Mucosa of gallbladder (tissue), 1 donor: ENCODE measurements at places on chromosomes 16 and 17.

DNA sequence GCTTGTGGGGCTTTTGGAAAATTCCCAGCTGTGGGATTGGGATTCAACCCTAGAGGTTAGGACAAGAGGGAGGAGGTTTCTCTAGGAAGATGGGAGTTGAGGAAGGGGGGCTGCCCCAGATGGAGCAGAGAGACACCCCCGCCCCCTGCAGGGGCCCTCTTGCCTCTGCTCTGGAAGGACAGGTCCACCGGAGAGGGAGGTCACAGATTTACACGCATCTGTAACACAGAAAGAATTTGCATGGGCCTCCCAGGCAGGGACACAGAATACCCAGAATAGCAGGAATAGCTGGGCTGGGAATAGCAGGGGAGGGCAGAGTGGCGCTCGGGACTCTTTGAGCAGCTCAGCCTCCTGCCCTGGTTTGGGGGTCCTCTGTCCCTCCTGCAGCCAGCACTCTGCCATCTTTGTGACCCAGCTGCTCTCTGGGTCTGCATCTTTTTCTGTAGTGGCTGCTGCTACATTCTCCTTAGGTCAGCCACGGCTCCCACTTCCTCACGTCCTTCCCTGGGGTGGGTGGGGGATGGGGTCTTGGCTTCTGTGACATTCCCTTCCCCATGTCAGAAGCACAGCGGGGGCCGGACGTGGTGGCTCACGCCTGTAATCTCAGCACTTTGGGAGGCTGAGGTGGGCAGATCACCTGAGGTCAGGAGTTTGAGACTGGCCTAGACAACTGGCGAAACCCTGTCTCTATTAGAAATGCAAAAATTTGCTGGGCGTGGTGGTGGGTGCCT is 33.9 kb upstream of the PLLP start:
- no peak for DNase-seq

DNA sequence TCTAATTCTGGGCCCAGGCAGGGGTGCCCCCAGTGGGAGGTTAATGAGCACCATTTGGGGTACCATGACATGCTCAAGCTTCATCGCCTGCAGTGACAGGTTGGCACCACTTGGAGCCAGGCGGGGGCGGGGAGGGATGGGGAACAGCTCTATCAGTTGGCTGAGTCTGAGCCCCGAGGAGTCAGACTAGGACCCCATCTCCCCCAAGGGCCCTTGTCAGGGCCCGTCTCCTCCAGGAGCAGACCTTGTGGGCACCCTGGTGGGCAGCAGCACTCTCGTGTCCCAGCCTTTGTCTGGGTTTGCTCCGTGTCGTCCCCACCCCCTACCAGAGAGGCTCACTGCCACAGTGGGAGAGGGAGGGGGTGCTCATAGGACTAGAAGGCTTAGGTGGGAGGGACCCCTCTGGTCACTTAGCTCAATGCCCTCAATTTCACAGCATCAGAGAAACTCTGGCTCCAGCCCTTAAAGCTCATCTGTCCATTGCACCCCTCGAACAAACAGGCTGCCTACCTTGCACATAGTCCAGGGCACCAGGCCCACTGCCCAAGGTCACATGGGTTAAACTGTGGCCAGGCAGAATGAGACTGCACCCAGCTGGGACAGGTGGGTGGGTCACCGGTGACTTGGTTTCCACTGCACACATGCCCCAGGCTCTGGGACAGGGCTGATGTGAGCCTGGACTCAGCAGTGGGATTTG is 4.1 kb downstream of the PPP1R9B start:
- DNase-seq: no peak

DNA sequence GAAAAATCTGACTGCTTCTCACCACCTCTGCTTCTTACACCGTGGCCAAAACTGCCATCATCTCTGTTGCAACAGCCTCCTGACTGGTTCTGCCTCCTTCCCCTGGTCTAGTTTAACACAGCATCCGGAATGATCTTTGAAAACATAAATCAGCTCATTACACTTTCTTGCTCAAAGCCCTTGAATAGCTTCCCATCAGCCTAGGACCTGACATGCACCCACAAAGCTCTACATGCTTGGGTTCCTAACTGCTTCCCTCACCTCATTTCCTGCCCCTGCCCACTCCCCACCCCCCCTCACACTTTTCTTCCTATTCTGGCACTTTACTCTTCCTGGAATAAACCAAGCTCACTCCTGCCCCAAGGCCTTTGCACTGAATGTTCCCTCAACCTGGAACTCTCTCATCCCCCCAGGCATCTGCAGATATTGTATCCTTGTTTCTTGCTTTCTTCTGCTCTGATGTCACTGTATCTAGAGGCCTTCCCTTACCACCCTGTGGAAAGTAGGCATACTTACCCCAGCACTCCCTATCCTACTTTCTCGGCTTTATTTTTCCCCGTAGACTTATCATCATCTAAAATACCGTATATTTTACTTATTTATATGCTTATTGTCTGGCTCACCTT is 112.4 kb downstream of the FTO start:
- no peak for DNase-seq

DNA sequence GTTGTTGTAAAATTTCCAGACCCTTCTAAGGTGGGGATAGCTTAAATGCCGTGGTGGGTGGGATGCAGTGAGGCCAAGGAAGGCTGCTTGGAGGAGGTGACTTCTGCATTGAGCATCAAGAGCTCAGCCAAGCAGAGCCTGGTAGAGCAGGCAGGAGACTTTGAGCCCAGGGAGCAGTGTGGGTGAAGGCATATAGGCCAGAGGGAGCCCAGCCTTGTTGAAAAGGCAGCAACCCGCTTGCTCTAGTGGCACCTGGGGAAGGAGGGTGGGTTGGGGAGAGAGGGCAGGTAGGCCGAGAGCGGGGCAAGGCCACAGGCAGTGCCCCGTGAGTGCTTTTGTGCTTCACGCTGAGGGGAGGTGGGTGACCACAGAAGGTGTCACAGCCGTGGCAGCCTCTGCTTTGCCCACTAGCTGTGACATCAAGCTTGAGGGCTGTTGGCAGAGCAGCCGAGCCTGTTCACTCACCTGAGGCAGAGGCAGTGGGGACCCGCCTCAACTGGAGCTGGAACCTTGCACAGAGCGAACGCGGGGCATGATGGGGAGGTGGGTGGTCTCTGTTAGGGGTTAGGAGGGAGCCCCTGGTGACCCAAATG is 56.1 kb downstream of the IRF8 start:
- no peak for DNase-seq

DNA sequence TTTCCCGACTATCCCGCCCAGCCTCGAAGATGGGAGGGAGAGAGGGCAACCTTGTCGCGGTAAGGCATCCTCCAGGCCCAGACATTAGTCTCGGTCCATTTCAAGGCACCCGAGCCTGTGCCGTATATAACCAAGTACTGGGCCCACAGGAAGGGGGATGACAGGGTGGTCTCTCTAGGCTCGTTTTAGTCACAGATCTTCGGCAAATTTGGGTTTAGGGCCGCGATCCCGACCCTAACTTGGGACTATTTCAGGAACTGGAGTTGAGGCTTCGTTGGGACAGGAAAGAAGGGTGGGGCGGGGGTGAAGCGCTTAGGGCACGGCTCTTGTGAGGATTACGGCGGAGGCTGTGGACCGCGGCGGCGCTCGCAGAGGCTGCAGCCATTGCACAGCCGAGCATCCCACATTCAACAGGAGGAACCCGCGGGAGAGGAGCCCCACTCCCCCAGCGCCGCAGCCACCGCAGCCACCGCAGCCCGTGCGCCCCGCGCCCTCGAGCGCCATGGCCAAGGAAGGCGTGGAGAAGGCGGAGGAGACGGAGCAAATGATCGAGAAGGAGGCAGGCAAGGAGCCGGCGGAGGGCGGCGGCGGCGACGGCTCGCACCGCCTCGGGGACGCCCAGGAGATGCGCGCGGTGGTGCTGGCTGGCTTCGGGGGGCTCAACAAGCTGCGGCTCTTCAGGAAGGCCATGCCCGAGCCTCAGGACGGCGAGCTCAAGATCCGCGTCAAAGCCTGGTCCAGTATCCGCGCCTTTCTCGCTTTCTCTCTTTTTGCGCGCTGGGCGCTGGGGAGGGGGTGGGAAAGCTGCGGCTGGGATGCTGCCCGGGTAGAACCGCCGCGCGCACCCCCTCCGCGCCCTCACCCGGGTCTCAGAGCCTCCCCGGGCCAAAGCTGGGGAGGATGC is at the start of gene VAT1L:
Gene VAT1L, plus strand, starts transcription at position 384 of the 904 bp plus-strand sequence. Its CDS starts 119 bp downstream, at position 503.
- peak; percentile 33 for DNase-seq

DNA sequence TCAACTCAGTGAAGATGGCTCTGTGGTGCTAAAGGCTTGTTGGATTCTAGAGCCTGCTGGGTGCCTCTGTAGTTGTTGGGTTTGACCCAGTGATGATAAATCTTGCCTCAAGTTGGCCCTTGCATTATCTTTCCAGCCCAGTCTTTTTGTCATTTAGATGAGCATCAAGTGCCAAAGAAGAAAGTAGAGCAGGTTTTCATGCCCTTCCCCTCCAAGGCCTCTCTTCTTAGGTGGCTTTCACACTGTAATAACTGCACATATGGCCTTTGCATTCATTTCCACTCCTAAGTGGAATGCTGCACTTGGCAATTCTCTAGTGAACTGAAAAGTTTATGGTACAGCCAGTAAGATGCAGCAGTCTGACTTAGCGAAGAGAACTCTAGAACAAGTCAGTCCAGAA is 165.1 kb downstream of the PHKB start:
- DNase-seq: no peak

- no peak for DNase-seq
These were observed 360.6 kb upstream of the SOX9 start for GRCh38 chr17:71760062-71760720.

- DNase-seq: no peak
These were observed 22.6 kb downstream of the SDK2 start for GRCh38 chr17:73621685-73622084.

DNA sequence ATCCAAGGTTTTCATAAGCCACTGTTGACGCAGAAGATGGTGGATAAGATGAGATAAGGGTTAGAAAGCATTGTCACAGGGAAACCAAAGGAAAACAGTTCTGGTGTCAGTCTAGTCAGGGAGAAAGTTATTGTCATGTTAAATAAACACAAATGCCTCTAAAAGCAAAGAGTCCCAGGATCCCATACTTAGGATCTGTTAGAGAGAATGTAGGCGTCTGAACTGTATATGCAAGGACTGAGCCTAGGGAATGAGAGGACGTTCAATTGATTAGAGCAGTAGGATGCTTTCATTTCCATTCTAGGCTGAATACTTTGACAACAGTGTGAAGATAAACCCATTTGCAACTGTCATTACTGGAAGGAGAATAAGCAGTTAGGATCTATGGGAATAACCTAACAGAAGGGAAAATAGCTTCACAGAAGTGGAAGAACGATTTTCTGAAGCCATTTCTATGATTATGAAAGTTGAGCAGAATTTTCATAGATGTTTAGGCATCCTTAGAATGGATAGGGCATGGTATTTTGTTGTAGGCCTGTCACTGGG is 1149.1 kb upstream of the CDH8 start:
- no peak for DNase-seq

DNA sequence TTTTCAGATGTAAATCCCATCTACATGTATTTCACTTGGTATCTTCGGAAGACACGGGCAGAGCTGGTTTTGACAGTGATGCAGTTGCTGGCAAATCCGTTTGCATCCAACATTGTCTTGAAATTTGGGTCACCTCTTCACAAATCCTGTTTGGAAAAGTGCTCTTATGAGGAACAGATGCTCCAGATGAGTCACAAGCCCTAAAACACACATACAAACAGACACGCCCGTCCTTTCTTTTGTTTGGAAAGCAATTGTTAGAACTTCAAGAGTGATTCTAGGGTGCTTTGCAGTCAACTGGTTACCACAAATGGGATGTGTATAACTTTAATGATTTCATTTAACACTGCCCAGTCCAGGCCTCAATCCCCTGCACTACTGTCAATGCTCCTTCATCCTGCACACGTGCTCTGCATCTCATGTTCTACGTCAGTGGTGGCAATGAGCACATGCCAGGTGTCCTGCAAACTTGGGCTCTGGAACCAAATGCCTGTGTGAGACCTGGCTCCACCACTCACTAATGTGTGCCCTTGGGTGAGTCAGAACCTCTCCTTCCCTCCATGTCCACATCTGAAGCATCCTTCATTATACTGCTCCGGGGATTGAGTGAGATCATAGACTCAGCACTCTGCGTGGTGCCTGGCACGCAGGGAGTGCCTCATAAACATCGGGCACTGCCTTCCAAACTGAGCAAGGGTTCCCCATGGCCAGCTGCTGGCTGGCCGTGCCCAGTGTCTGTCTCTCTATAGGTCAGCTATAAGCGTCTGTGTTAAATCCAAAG is 19.3 kb upstream of the FOXF1 start:
- DNase-seq: no peak

DNA sequence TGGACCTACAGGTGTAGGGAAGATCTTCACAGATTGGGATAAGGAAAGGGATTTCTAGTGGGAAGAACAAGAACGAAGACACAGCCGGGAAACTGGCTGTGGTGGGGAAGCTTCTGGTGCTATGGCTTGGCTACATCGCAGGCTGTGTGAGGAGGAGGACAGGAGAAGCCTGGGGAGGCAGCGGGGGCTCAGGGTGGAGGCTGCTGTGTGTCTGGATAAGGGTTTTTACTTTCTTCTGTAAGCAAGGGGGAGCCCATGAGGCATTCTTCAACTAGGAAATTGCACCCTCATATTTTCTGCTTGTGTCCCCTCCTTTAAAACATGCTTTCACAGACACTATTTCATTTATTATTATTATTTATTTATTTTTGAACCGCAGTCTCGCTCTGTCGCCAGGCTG is 2.9 kb upstream of the RHBDF2 start:
- DNase-seq: no peak

DNA sequence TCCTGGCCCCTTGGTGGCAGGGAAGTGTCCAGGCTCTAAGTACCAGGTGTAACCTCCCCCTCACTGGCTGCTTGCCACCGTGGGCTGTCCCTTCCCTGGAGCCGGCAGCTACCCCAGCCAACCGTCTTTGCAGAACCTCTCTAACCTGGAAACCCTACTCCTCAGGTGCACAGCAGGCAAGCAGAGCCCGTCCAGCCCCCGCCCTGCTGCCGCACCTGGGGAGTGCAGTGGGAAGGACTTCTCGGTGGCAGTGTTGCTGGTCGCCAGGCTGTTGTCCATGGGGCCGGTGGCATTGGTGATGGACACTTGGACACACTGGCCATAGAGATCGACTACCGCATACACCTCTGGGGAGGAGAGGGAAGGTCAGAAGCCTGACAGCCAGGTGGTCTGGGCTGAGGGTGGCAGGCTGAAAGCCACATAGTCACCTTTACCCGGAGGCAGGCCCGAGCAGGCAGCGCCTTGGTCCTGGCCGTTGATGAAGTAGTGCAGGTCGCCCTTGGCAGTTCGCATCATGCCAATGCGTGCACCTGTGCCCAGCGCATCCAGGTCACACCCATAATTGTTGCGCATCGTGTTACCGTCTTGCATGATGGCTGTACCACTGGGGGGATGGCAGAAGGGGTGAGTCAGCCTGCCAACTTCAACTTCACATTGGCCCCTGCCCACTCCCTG is 6.5 kb downstream of the NEURL4 start:
- DNase-seq: no peak

GRCh38 chr17:3528403-3528851 is 29.2 kb downstream of the TRPV3 start:
- DNase-seq: no peak
